ENCODE measurements at places on chromosomes 5 and 9.

- no peak for DNase-seq
These were observed 495.2 kb downstream of the TLE4 start for GRCh38 chr9:80066931-80067330.

DNA sequence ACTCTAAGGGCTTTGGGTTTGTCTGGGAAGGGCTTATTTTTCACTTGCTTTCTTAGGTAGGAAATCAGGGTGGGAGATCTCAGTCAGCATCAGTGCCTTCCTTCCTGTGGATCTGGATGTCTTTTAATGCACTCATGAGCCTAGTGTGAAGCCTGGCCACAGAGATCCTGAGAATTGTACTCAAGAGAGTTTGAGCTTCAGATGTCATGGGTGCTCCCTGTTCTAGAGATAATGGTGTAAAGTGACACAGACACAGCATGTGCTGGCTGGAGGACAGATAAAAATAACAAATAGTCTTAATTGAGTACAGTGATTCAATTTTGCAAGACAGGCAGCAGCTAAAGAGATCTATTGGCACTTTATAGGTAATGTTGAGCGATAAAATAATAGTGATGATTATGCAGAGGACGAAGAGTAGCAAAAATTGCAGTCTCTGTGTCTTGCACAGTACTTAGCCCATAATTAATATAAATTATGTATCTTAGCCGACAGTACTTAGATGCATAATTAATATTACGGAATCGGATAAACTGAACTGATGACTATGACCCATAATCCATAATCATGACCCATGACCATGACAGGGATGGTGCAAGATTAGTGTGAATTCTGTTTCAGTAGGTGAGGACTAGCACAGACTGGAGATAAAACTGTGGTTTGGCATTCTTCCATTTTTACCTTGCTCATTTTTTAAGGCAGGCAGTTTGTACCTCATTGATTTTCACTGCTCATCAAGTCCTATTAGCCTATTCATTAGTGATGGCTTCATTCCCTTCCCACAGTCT is 408.7 kb upstream of the PIK3R1 start:
- no peak for DNase-seq

DNA sequence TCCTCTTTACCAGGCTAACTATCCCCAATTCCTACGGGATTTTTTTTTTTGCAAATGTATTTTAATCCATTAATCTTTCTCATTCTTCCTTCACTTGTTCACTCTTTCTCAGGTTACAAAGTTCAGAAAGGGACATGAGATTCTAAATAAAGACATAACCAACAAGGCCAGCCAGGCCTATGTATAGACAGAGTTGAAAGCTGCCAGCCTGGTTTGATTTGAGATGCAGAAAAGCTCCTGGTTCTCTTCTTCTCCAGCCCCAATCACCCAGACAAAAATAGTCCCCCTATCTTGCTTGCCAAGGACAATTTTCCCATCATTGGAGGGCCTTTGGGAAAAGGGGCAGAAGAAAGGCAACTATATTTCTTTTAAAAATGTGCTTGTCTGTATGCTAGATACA is 398.8 kb downstream of the NFIB start:
- no peak for DNase-seq

DNA sequence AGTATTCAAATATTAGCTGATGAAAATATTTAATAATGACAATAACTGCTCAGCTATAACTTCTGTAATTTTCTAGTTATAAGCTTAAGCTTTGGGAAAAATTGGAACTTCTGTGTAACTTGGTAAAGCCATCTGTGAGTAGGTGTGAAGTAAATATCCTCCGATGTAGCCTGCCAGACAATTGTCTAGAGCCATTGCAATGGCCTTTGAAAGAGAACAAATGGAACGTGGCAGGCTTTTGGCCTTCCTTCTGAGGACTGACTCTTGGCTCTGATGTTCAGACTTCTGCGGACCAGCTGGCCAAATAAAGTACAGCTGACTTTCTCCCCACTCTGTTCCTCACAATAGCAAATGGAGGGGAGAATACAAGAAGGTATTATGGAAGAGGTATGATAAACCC is 203.4 kb upstream of the NMUR2 start:
- no peak for DNase-seq

GRCh38 chr9:15007698-15008097 is 97.5 kb upstream of the FREM1 start:
- no peak for DNase-seq

DNA sequence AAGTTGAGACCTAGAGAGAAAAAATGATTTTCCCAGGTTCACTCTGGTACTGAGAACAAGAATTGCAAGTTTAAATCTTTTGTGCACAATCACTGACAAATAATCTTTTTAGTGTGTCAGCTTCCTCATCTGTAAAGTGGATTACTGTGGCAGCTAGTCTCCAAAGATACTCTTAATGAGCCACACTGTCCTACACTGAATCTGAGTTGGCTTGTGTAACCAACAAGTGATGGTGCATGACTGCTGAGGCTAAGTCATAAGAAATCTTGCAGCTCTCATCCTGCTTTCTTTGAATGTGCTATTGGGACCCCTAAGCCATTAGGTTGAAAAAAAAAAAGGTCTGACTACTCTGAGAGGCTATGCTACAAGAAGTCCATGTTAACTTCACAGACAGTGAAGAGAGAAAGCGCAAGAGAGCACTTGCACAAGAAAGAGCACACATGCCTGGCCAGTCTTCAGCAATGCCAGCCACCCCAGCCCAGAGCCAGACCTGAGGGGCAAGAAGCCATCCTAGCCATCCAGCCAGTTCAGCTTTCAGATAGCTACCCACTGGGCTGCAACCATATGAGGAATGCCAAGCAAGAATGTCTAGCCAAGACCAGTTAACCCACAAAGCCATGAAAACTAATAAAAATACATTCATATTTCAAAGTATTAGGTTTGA is 419.4 kb downstream of the RAB3C start:
- no peak for DNase-seq

GRCh38 chr5:56409331-56410190 is 176.4 kb upstream of the ANKRD55 start:
- peak; percentile 87 for DNase-seq

- no peak for DNase-seq
These were observed 1.0 kb upstream of the CRB2 start for GRCh38 chr9:123354806-123355508.

DNA sequence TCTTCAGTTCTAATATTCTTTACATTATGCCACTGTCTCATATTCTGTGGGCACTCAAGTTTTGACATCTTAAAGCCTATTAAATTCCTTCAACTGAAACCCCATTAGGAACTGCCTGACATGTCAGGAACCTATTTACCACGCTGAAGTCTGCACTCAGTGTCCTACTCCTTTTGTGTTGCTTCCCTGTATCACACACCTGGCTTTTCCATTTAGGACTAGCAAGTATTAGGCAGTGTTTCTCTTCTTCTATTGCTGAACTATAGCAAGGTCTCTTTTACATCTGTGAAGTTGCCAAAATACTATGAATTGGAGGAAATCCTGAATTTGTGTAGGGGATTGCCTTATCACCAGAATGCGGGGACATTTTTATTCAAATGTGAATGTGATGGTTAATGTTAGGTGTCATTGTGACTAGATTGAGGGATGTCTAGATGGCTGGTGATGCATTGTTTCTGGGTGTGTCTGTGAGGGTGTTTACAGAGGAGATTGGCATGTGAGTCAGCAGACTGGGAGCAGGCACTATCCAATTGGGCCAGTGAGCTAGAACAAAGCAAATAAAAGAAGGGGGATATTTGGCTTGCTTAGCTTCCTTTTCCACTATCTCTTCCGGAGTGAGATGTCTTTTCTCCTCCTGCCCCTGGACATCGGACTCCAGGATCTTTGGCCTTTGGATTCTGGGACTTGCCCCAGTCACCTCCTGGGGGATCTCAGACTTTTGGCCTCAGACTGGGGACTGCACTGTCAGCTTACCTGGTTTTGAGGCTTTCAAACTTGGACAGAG is 21.2 kb upstream of the VCAN start:
- DNase-seq: no peak

GRCh38 chr9:40927851-40928802 is 200.4 kb downstream of the FOXD4L6 start:
- DNase-seq: no peak

DNA sequence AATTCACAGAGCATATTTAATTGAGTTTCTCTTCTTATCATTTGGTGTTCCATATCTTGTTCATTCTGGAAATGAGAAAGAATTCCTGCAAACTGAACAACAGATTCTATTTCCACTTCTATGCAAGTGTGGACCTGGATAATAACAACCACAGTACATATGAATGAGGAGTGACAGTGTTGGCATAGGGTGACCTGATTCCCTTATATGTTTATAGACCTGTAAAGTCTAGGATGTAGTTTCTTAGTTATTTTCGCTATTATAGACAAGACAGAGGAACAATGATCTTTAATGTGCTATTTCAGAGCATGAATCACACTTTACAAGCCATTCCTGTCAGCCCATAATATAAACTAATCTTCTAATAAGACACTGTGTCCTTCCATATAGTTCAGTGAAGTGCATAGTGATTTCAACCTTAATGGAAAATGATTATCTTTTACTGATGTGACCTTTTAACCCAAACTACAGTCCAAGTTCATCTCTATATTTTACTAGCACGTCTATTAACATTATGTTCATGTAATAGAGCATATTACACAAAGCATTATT is 88.2 kb upstream of the FAM174A start:
- DNase-seq: no peak

DNA sequence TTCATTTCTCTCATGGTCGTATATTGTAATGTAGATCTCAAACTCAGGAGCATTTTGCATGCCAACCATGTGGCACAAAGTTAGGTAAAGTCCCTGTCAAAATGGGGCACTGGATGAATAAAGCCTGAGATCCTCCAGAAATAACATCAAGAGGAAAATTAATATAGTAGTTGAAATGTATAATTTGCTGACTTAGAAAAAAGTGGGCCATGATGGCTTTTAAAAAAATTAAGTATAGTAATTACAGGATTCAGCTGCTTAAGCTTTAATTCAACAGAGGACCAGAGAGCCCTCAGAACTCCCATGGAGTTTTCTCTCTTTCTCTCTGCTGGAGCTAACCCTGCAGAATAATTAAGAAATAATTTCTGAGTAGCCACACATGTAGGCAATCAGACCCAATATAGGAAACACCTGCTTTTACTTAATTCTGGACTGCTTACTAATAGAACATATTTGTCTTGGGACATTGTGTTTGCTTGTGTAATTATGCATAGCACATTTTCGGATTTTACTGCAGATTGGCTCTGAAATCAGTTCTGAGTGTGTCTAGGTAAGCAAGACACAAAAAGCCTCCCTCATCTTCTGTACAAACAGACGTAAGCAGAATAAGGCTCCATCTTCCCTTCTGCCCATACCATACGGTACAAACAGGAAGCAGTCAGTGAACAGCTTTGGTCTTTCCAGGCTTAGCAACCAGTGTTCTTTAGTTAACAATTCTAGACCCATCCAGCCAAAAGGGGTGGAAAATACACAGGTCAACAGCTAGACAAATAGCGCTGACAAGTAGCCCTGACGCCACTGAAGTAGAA is 26.5 kb upstream of the PCSK1 start:
- no peak for DNase-seq

- DNase-seq: no peak
These were observed 97.0 kb upstream of the VCAN start for GRCh38 chr5:83374547-83374946.

- peak; percentile 88 for DNase-seq
These were observed 118.1 kb downstream of the LHFPL2 start for GRCh38 chr5:78530342-78531096.

DNA sequence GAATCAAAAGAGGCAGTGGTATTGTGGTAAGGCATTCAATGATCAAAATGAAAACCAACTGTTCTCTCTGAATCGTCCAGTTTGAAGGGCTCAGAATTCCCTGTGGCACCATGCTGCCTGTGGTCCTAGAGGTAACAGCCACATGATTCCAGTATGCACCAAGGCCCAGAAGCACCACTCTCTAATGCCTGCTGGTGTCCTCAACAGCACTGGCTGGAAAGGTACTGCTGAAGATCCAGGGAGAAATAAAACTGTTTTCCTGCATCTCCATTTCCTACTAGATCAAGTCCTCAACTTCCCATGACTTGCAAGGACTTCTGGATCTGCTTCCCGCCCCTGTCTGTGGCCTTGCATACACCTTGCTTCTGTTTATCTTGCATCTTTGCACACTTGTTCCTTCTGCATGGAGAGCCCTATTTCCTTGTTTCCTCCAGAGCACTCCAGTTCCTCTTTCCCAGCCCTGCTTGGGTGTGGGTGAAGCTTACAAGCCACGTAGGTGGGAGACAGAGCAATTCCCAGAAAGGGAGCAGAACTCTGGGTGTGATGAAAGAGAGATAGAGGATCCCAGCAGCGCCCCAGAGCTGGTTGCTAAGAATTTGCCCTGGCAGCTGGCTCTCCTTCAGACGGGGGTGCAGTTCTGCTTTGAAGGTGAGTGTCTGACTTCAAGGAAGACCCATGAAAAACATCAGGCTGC is 41.0 kb upstream of the EQTN start:
- no peak for DNase-seq

- no peak for DNase-seq
These were observed 56.1 kb downstream of the ITGA2 start for GRCh38 chr5:53045263-53045662.

GRCh38 chr5:55363856-55364255 is 56.1 kb downstream of the MTREX start:
- no peak for DNase-seq

DNA sequence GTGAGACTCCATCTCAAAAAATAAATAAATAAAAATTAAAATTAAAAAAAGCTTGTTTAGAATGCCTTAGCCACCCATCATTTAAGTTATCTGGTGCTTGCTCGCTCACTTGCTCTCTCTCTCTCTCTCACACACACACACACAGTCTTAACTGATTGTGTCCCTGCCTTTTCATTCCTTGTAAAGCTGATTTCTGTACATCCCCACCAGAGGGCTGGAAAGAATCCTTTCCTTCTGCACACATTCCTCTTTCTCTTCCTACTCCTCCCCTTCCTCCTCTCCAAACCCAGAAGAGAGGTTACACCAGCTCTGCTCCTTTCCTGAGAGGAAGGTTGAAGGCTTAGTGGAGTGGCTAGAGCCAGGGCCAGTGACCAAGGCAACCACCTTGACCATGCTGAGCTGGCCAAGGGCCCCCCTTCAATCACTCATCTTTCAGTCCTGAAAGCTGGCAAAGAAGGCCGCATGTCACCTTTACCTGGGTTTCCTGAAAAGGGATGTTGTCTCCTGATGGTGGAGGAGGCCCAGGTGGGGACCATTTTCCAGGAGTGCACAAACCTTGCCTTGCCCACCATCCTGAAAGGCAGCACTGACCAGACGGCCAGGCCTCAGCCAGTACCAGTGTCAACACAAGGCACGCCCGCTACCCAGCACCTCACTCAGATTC is 25.6 kb downstream of the STK10 start:
- no peak for DNase-seq
